ENCODE measurements at places on chromosomes 12 and 14.
A peak's percentile ranks its signal among the peaks of the same experiment; 100 is the strongest.

DNA sequence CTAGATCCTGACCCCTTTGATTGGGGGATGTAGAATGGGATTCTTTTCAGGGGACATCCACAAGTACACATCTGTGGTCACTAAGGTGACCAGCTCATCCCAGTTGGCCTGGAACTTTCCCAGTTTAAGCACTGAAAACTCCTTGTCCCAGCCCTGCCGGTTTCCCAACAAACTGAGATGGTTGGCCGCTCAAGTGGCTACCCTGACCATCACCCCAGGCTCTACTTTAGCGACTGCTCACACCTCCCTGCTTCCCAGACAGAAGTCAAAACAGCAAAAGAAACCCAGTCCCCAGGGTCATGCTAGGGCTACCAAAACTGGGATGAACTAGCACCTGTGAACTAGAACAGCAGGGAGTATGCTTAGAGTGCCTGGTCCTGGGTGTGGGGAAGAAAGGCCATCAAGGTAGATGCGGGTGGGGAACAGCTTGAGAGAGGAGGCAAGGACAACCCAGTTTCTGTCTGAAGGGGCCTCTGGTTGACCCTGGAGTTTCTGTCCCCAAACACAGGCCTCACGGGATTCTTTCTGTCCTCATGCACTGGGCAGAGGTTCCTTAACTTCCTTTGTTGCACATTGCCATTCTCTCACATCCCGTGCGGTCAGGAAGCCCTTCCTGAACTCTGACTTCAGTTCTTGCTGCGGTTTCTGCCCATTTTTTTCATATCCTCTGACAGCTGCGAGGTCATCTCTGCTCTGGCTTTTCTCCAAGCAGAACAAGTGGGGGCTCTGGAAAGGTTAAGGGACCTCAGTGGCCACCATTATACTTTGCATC is 1.6 kb downstream of the LTB4R start:
- DNase-seq = no peak

- no peak for DNase-seq
Observed at GRCh38 chr12:1870086-1870485, 48.4 kb downstream of the CACNA2D4 start.

DNA sequence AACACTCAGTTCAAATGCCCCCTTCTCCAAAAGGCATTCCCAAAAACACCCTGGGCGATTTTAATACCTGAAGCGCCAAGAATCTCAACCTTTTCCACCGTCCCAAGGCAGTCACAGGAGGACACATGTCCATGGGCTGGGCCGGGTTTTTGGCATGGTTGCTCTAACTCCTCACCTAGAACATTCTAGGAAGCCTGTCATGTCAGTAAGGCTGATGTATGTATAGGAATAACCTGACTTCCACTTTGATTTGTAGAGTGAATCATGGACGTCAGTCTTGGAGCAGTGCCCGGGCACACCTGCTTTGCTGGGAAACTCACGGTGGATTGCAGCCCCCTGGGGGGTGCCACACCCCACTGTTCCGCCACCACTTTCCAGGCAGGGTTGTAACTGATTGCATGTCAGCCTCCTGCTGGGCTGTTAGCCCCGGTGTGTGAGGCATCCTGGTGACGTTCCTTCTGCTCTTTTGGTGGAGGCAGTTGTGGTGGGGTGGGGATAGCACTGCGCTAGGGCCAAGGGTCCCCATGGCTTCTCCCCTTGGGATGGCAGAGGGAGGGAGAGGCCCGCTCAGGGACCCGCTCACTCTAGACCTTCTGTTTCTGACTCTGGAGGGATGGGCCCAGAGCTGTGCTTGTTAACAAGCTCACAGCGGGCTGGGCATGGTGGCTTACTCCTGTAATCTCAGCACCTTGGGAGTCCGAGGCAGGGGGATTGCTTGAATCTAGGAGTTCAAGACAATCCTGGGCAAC is 35.2 kb upstream of the FAM181A start:
- no peak for DNase-seq

DNA sequence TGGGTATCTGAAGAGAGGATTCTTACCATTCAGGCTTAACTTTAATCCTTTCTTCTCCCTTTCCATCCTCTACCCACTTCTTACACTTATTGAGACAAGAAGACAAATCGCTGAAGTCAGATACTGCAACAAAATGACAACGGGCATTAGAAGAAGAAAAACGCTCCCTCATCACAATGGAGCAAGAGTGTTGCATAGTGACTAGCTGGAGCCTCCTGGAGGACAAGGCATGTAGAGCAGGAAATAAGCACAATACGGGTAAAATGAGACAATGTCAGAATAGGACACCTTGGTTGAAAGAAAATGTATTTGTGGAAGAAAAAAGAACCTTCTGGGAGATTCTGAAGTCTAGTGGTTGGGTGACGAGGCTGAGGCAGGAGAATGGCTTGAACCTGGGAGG is 501.0 kb downstream of the RERGL start:
- DNase-seq = no peak

- peak; percentile 28 for DNase-seq
Observed at GRCh38 chr14:89767861-89768268, 186.7 kb downstream of the EFCAB11 start.

- DNase-seq = no peak
Observed at GRCh38 chr12:31470459-31470858, 120.5 kb downstream of the DENND5B start.

DNA sequence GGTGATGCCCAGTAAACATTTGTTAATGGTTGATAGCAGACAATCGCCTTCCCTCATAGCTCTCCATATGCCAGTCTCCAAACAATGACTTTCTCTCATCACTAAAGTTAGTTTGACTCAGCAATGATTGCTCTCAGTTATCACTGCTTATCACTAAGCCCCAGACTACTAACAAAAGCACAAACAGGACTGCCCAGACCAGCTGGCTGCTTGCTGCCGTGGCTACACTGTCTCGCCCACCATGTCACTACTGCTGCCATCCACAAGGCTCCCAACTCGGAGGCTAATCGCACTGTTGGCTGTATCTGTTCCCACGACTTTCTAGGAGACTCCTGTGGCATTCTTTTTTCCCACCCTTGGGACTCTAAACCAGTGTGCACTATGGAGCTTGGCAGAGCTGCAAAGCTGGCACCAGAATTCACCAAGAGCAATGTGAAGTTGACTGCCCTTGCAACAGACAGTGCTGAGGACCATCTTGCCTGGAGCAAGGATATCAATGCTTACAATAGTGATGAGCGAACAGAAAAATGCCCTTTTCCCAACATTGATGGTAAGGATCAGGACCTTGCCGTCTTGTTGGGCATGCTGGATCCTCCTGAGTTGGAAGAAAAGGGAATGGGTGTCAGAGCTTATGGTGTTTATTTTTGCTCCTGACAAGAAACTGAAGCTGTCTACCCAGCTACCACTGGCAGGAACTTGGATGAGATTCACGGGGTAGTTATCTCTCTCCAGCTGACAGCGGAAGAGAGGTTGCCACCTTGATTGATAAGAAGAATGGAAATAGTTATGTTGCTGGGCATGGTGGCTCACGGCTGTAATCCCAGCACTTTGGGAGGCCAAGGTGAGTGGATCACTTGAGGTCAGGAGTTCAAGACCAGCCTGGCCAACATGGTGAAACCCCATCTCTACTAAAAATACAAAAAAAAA is 27.1 kb upstream of the NR2C1 start:
- DNase-seq = no peak

GRCh38 chr12:120818416-120818815 is 85.7 kb downstream of the SPPL3 start:
- no peak for DNase-seq

DNA sequence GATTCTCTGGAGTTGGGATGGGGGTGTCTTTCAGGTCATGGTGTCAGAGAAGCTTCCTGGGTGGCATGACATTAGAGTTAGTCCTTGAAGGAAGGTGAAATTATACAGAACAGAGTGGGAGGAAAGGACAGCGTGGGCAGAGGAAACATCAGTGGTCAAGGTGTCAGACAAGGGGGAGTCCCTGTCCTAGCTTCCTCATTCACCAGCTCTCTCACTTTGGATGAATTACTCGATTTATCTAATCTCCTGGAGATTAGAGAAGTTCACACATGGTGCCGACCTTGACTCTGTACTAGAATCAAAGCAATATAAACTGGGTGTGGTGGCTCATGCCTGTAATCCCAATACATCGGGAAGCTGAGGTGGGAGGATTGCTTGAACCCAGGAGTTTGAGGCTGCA is 492.9 kb downstream of the VRK1 start:
- no peak for DNase-seq

DNA sequence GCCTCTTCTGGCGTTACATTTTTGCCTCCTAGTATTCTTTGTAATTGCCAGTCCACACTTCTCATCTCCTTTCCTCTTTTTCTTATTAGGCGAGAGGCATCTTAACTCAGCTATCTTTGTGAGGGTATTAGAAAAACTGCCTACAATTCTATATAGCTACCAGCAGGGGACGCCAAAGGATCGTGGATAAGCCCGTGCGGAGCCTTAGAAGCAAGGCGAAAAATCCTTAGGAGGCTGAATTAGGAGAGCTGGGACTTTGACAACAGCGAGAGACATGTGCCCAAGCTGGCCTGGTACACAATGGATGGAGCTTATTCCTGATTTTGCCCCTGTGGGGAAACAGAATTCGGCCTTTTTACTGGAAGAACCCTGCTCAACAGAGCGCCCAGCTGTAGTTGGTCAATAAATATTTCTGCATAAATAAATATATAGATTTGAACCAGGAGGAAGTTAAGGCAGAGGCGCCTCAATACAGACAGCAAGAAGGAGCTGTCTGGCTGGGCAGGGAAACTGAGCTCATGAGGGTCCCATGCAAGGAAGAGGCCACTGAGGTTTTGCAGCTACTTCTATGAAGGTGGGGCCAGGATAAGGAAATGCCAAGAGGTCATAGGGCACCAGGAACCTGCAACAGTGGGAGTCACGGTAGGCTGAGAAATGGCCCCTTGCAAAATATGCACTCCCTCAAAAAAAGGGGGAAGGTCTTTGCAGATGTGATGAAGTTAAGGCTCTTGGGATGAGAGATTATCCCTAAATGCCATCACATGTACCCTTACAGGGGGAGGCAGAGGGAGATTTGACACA is 14.6 kb upstream of the RBM19 start:
- DNase-seq = no peak

All from stimulated activated CD8-positive, alpha-beta memory T cell treated with anti-CD3 and anti-CD28 coated beads, Interleukin-2, amount 100 ng/mL, for 1 hour (primary cell).